ENCODE measurements at places on chromosomes 6 and 20. TPM values are rescaled to one million over a fixed set of nuclear protein-coding genes. Genes with fewer than 3 reads are reported as not detected.
A peak's percentile ranks its signal among the peaks of the same experiment; 100 is the strongest.

Gene SNAI1
- 10.9 TPM for total RNA-seq

Gene UST
- total RNA-seq, result not detected

DNA sequence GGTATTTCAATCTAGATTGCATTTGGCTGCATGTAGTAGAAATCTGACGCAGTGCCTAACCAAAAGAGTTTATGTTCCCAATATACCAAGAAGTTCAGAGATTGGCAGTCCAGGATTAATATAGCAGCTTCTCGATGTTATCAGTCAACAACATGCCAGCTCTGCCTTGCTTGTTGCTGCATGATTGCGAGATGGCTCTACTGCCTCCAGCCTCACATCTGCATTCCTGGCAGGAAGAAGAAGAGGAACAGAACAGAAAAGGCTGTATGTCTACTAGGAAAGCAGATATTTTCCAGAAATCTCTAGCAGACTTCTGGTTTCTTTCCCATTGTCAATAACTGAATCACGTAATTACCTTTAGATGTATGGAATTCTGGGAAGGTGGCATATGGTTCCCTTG lies 60.8 kb downstream of the SLC35D3 start:
- H3K4me3 ChIP-seq, result no peak overlapping the region
- no peak for DNase-seq
- H3K27me3 ChIP-seq, result no peaks in the 10 kb centered on the region
- no peaks in the 10 kb centered on the region for H3K36me3 ChIP-seq
- no peaks in the 10 kb centered on the region for H3K4me1 ChIP-seq

- H3K27ac ChIP-seq, result no peak overlapping the region
- H3K4me3 ChIP-seq, result no peak overlapping the region
- H3K36me3 ChIP-seq, result no peaks in the 10 kb centered on the region
- H3K4me1 ChIP-seq, result no peaks in the 10 kb centered on the region
- H3K27me3 ChIP-seq, result no peaks in the 10 kb centered on the region
- DNase-seq, result no peak
Measured at GRCh38 chr6:56495654-56496053, 147.0 kb downstream of the DST start.

DNA sequence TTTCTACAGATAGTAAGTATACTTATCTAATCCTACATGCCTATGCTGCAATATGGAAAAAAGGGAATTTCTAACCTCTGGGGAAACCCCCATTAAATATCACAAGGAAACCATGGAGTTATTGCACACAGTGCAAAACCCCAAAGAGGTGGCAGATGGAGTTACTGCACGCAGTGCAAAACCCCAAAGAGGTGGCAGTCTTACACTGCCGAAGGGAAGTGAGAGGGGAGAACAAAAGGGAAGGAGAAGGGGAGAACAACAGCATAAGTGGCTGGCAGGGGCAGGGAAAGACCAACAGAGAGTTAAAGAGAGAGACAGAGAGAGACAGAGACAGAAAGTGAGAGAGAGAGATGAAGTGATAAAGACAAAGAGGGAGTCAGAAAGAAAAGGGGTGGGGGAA lies 43.8 kb upstream of the EIF2S2 start:
- no peaks in the 10 kb centered on the region for H3K4me1 ChIP-seq
- no peak overlapping the region for H3K4me3 ChIP-seq
- no peaks in the 10 kb centered on the region for H3K27me3 ChIP-seq
- H3K27ac ChIP-seq, result no peak overlapping the region
- DNase-seq, result no peak
- H3K36me3 ChIP-seq, result no peaks in the 10 kb centered on the region

Gene OPN5
- not detected for total RNA-seq

DNA sequence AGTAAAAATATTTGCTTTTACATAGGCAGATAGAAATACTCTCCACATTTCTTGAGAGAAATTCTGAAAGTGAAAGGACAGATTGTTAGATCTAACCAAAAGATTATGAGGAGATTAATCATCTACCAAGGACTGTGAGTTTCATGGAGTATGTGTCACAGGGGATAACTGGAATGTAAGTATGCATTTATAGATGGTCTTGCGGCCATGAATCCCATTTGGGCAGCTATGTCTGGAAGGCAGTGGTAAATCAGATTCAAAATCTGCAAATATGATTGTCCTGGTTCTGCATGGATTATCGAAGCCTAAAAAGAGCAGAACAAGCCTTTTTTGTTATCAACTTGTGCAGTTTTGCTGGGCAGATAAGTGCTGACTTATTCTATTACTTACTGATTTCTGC lies 293.8 kb downstream of the RFPL4B start:
- H3K27me3 ChIP-seq, result no peaks in the 10 kb centered on the region
- H3K27ac ChIP-seq, result no peak overlapping the region
- no peak for DNase-seq
- no peaks in the 10 kb centered on the region for H3K36me3 ChIP-seq

DNA sequence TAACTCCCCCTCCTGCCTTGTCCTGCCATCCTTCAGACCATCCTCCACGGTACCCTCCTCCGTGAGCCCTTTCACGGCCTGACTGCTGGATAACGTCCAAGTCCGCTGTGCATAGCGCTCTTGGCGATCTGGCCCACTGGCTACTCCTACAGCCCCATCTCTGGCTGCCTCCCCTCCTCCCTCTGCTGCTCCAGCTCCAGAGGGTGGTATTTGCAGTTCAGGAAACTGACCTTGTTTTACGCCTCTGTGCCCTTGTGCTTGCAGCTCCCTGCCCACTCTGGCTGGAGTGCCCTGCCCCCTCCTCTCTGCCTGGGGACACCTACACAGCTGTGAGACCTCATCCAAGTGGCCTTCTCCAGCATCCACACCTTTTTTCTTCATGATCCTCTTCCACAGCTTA lies 6.5 kb upstream of the RREB1 start:
- no peak overlapping the region for H3K4me3 ChIP-seq
- no peak for DNase-seq
- peak overlapping the region; percentile 3 for H3K27ac ChIP-seq
- H3K27me3 ChIP-seq, result no peaks in the 10 kb centered on the region
- H3K36me3 ChIP-seq, result no peaks in the 10 kb centered on the region

GRCh38 chr6:91718198-91718597 lies 1131.3 kb upstream of the MAP3K7 start:
- no peak overlapping the region for H3K4me3 ChIP-seq
- no peaks in the 10 kb centered on the region for H3K27me3 ChIP-seq
- no peaks in the 10 kb centered on the region for H3K4me1 ChIP-seq
- H3K36me3 ChIP-seq, result no peaks in the 10 kb centered on the region
- DNase-seq, result no peak

- H3K27ac ChIP-seq, result no peak overlapping the region
- no peak for DNase-seq
- no peaks in the 10 kb centered on the region for H3K36me3 ChIP-seq
- H3K4me3 ChIP-seq, result no peak overlapping the region
Measured at GRCh38 chr6:140364916-140365315, 990.5 kb upstream of the CITED2 start.

Gene LRFN2
- not detected for total RNA-seq

DNA sequence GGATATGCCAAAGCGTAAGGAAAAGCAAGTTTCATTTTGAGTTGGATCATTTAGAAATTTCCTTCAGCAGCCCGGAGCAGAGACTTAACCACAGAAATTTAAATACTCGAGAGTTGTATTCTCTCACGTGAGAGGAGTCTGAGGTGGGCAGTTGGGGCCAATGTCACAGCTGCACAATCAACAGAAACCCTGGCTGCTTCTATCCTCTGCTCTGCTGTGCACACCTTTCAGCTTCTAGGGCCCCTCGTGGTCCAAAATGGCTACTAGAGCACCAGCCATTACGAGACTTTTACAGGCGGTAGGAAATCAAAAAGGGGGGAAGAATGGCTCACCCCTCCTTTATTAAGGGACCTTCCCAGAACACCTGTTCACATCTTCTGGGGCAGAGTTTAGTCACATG lies 153.9 kb downstream of the TAF4 start:
- DNase-seq, result no peak
- peaks cover 2% of the 10 kb centered on the region for H3K27me3 ChIP-seq
- H3K36me3 ChIP-seq, result no peaks in the 10 kb centered on the region
- no peak overlapping the region for H3K4me3 ChIP-seq
- no peaks in the 10 kb centered on the region for H3K4me1 ChIP-seq

Gene PIM1
- 48.3 TPM for total RNA-seq

- peaks cover 19% of the 10 kb centered on the region for H3K4me1 ChIP-seq
- H3K4me3 ChIP-seq, result no peak overlapping the region
- DNase-seq, result no peak
- no peak overlapping the region for H3K27ac ChIP-seq
- H3K27me3 ChIP-seq, result no peaks in the 10 kb centered on the region
- no peaks in the 10 kb centered on the region for H3K36me3 ChIP-seq
Measured at GRCh38 chr6:27771235-27771634, 141.0 kb downstream of the OR2B2 start.

GRCh38 chr6:122184401-122184827 lies 215.0 kb upstream of the HSF2 start:
- H3K4me3 ChIP-seq, result no peak overlapping the region
- no peaks in the 10 kb centered on the region for H3K36me3 ChIP-seq
- H3K4me1 ChIP-seq, result no peaks in the 10 kb centered on the region
- no peak overlapping the region for H3K27ac ChIP-seq

Gene TFAP2C
- 25.3 TPM for total RNA-seq

GRCh38 chr20:35437599-35437998 lies 429 bp downstream of the GDF5 start:
- H3K27me3 ChIP-seq, result no peaks in the 10 kb centered on the region
- no peak overlapping the region for H3K27ac ChIP-seq
- H3K4me3 ChIP-seq, result no peak overlapping the region
- peaks cover 4% of the 10 kb centered on the region for H3K4me1 ChIP-seq
- no peaks in the 10 kb centered on the region for H3K36me3 ChIP-seq
- DNase-seq, result no peak

DNA sequence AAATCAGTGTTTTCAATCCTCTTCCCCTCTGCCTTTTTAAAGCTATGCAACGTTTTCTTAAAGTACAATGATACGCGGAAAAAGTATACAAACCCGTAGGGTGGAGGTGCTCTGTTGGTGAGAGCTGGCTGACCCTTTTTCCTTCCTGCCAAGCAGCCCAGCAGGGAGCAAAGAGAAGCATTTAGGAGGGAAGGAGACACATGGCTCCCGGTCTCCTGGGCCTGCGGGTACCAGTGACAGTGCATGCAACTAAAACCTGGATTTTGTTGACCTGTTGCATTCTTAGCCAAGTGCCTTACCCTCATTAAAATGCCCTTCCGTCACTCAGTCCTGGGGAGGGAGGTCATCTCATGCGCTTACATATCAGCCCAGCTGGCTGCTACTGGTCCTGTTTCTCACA lies 87.2 kb downstream of the SLX4IP start:
- H3K36me3 ChIP-seq, result no peaks in the 10 kb centered on the region
- H3K27ac ChIP-seq, result no peak overlapping the region
- no peak overlapping the region for H3K4me3 ChIP-seq
- no peaks in the 10 kb centered on the region for H3K27me3 ChIP-seq
- DNase-seq, result no peak

Gene BPIFA1
- total RNA-seq, result not detected

GRCh38 chr6:68069921-68070710 lies 565.0 kb upstream of the ADGRB3 start:
- no peaks in the 10 kb centered on the region for H3K36me3 ChIP-seq
- no peaks in the 10 kb centered on the region for H3K4me1 ChIP-seq

Gene VWA7
- 1.5 TPM for total RNA-seq

DNA sequence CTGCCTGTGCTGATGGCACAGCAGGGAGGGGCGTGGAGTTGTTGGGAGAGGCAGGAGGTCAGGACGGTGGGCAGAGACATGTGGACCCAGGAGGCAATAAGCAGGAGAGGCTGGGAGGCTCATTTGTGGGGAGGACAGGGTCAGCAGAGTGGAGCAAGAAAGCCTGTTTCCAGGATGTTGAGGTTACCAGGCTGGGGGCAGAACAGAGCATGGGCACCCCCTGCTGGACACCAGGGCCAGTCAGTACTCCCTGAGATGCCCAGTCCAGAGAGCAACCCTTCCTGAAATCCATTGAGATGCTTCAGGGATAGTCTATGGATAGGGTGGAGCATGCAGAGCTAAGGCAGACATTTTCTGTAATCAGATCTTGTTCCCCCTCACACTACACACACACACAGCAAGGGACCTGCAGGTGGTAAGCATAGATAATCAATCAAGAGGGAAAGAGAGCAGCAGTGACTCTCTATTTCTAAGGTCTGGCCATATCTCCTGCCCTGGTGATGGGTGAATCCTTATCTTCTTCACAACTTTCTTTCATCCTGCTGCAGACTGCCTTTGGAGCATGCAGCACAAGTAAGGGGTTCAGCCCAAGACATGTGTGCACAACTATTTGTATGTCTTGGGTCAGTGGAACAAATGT lies 41.7 kb downstream of the MOCS1 start:
- no peak overlapping the region for H3K27ac ChIP-seq
- DNase-seq, result peak; percentile 64

DNA sequence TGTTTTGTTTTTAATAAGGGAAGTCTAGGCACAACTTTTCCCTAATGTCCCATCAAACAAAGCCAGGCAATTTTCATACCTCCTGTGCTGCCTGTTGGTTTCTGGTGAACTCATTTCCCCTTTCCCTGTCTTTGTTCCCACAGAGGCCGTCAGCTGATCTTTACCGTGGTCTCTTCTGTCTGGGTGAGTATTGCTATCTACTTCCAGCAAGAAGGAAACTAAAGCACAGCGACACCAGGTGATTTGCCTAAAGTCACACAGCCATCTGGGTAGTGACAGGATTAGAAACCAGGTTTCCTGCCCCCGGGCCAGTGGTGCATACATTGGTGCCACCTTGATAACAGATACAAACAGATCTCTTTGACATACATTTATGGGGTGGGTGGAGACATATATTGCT lies 59.6 kb downstream of the RAB44 start:
- H3K4me1 ChIP-seq, result no peaks in the 10 kb centered on the region
- H3K36me3 ChIP-seq, result no peaks in the 10 kb centered on the region
- no peak overlapping the region for H3K27ac ChIP-seq
- DNase-seq, result no peak
- no peak overlapping the region for H3K4me3 ChIP-seq

DNA sequence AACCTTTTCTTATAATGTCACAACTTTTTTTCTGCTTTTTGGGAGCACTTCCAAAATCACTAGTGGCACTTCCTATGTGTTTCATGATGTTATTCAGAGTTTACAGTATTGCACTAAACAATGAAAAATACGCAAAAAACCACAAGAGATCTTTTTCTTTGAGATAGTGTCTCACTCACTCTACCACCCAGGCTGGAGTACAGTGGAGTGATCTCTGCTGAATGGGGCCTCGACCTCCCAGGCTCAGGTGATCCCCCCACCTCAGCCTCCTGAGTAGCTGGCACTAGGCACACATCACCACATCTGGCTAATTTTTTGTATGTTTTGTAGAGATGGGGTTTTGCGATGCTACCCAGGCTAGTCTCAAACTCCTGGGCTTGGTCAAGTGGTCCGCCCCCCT lies 158.7 kb downstream of the COL21A1 start:
- H3K4me3 ChIP-seq, result no peak overlapping the region
- no peak for DNase-seq
- H3K27me3 ChIP-seq, result no peaks in the 10 kb centered on the region
